ENCODE measurements at places on chromosomes 6 and 20.

DNA sequence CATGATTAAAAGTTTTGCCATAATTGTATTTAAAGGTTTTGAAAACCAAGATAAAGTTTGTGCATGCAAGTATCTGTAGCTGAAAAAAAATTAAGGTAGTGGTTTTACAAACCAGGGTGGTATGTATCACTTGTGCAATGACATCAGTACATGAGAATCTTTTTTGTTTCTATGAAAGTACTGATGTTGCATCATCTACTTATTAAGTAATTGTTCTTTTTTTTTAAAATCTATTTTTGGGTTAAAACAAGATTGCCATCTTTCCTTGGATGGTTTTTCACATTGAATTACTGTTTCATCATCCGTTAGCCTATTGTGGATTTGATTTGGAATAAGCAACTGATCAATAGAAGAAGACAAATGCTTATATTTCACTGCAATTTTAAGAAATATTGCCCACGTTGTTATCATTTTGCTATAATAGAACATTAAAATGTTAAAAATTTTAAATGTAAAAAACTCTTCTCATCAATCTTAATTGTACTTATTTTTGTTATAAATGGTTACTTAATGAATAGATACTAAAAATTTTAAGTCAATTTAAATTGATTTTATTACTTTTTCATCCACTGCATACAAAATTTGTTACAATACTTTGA, 39.8 kb upstream of the TAGAP start:
- peak; percentile 82 for DNase-seq

DNA sequence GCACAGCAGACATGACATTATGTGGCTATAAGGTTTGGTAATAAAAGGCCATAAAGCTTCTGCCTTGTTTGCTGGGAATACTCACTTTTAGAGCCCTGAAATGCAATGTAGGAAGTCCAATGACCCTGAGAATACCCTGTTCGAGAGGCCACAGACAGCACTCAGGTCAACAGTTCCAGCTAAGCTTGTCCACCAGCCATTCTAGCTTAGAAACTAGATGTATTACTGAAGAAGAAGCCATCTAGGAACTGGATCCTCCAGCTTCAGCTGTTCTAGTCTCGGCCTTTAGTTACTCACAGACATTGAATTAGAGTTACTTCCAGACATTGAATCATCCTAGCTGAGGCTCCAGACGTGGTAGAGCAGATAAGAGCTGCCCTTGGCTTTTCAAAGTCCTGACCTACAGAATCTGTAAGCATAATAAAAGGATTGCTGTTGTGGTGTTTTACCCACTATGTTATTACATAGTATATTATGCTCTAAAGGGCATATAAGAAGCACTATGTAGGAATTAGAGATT, 84.9 kb downstream of the MMS22L start:
- peak; percentile 78 for DNase-seq

DNA sequence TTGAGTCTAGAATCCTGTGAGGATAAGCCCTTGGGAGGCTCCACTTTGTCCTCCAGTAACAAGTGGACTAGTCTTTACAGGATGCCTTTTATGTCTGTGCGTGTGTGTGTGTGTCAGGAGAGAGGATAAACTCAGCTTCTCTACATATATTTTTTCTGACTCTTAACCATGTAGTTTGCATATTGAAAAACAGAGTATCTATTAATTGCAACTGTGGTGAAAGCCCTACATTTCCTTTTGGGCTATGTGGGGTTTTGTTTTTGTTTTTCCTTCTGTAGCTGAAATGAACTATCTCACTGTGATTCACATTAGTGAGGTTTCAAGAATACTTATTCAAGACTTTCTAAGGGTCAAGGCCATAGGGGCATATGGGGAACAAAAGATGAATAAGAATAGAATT, 17.7 kb downstream of the TPBG start:
- no peak for DNase-seq

DNA sequence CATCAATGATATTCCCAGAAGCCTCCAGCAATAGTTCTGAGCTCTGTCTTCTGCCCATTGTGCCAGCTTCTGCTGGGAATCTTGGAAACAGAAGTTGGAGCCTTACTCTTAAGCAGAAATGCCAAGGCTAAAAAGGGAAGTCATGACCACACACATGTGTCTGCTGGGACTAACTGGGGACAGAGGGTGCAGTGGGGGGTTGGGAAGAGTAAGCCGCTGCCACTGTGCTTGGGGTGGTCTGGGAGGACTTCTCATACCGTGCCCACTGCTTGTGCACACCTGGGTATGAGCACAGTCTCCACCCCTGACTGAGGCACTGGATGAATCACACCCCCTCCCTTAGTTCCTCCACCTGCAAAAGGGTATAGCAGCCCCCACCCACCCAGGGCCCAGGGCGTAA, 90.7 kb downstream of the CDC5L start:
- no peak for DNase-seq

GRCh38 chr6:141464490-141464889, 668.2 kb upstream of the GJE1 start:
- DNase-seq: peak; percentile 75

- peak; percentile 61 for DNase-seq
Measured at GRCh38 chr20:1005452-1006027, 3.4 kb upstream of the RSPO4 start.

- DNase-seq: peak; percentile 82
Measured at GRCh38 chr20:54345301-54345724, 130.1 kb upstream of the DOK5 start.

- DNase-seq: no peak
Measured at GRCh38 chr6:2133716-2134310, 111.6 kb downstream of the GMDS start.

DNA sequence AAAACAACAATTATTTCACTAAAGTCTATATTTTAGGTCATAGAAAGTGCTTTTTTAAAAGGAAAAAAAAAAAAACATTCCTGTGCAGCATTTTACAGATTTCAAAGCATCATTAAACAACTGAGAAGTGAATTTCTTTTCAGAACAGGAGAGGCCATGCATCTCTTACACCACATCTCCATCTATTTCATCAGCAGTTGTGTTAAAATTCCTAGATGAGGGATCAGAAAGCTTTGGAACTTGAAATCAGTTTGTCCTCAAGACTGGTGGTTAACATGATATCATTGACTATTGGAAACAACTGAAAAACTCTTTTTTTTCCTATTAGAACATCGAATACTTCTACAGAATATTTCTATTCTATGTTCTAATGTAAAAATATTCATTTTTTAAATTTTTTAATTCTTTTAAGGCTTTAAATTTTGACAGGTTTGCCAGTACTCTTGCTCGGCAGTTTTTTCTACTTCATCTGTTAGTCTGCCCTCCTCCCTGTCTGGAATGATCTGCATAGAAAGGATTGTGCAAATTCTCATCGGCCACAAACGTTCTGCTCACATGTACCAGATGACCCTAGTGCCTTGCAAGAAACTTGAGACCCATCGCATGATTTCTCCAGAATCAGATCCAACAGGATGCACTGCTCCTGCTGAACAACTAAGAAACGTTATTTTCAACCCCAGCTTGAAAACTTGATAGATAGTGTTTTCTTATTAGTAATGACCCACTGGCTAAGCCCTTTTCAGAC, 411.0 kb upstream of the AGPAT4 start:
- DNase-seq: no peak

- DNase-seq: no peak
Measured at GRCh38 chr6:68400396-68400795, 234.7 kb upstream of the ADGRB3 start.

DNA sequence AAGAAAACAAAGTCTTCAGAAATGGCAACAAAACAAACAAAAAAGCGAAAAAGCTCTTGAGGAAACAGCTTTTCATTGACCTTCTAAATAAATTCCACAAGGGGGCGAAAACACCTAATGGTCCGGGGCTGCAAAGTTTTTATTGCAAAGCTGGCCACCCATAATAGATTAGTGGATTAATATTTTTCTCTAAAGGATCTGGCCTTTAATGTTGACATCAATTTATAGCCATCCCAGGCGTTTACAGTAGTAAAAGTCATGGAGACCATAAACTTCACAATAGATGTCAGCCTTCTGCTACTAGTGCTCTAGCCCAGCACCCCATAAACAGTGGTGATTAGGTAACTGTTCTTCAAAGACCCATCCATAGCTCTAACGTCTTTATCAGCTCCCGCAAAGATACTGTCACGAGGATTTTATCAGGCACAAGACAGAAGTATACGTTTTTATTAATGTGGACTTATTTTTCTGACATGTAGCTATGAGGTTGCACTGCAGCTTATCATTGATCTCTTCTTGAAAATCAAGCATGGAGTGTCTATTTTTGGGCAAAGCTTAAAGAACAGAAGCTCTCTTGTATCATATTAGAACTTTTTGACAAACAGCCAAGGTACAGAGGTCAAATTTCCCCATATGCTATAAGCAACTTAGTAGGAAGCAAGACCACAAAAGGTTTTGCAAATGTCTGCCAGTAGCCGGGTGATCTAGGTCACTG, 4.7 kb downstream of the CITED2 start:
- peak; percentile 87 for DNase-seq

- DNase-seq: no peak
Measured at GRCh38 chr20:10718661-10719060, 44.9 kb upstream of the JAG1 start.

GRCh38 chr6:109165392-109165974, 70.2 kb downstream of the CEP57L1 start:
- DNase-seq: peak; percentile 90

GRCh38 chr6:128638817-128639216, 118.4 kb upstream of the PTPRK start:
- no peak for DNase-seq

DNA sequence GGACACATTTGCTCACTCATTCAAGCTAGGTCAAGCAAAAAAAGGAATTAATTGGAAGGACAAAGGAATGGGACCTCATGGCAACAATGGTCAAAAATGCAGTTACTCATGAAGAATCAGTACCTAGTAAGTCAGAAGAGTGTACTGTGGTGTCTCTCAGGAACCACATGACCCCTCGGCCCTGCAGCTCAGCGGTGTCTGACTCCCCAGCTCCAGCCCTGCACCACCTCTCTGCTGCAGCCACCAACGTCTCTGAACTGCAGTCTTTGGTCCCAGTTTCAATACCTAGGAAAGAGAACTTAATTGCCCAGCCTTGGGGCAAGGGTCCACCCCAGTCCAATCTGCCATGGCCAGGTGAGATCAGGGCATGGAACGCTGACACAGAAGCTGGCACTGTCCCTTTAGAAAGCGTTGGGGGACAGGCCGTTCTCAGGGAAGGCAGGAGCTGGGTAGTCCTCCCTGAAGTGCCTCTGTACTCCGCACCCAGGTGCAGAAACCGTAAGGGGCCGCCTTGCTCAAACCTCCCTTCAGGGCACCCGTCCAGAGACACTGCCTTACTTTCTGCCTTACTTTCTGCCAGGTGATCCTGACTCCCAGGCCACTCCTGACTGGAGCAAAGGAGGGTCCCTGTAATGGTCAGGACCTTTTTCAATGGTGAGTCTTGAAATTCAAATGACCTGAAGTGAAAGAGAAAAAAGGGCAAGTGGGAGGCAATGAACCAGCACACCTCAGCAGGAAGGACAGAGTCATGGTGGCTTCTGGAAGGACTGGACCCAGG, 13.2 kb upstream of the NELFCD start:
- DNase-seq: no peak

- DNase-seq: peak; percentile 30
Measured at GRCh38 chr6:119323931-119324330, 25.6 kb downstream of the MAN1A1 start.

GRCh38 chr6:79425589-79426311, 111.5 kb downstream of the LCA5 start:
- no peak for DNase-seq

- DNase-seq: no peak
Measured at GRCh38 chr6:78505178-78505577, 362.2 kb upstream of the IRAK1BP1 start.

DNA sequence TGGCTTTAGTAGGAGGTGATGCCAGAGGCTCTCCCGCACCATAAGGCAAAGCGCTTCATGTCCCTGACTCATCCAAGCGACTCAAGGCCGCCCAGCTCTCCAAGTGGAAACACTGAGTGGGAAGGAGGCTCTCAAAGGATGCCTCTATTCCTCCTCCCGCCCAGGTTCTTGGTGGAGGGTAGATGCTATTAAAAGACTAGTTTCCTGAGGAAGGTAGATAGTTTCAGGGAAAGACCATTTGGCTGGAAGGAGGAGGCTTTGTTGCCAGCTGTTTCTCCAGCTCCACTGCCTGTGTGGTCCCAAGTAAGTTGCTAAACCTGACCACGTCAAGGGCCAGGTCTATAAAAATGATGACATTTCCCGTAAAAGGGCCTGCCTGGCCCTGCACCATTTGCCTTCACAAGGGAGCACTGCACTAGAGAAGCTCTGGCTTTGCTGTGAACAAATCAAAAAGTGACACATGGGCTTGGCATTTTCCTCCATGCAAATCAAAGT, 48.2 kb downstream of the GMDS start:
- peak; percentile 77 for DNase-seq

GRCh38 chr20:62232194-62232593, 6.1 kb upstream of the OSBPL2 start:
- DNase-seq: no peak

DNA sequence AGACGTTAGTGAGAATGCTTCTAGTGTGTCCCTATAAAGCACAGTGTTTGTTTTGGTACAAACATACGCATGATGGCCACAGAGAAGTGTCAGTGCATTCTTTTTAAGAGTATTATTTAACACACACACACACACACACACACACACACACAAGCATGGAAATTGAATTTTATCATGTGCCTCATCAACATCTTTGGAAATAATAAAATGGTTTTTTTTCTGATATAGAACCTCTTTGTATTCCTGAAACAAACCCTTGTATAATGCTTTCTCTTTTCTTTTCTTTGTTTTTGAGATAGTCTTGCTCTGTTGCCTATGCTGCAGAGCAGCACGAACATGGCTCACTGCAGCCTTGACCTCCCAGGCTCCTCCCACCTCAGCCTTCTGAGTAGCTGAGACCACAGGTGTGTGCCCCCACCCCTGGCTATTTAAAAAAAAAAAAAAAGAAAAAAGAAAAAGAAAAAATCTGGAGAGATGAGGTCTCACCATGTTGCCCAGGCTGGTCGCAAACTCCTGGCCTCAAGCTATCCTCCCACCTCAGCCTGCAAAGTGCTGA, 116.2 kb upstream of the SYNDIG1 start:
- DNase-seq: no peak

GRCh38 chr6:162123797-162124196, 603.8 kb downstream of the PRKN start:
- peak; percentile 8 for DNase-seq

- DNase-seq: no peak
Measured at GRCh38 chr20:25686081-25687067, 10.3 kb downstream of the ZNF337 start.

DNA sequence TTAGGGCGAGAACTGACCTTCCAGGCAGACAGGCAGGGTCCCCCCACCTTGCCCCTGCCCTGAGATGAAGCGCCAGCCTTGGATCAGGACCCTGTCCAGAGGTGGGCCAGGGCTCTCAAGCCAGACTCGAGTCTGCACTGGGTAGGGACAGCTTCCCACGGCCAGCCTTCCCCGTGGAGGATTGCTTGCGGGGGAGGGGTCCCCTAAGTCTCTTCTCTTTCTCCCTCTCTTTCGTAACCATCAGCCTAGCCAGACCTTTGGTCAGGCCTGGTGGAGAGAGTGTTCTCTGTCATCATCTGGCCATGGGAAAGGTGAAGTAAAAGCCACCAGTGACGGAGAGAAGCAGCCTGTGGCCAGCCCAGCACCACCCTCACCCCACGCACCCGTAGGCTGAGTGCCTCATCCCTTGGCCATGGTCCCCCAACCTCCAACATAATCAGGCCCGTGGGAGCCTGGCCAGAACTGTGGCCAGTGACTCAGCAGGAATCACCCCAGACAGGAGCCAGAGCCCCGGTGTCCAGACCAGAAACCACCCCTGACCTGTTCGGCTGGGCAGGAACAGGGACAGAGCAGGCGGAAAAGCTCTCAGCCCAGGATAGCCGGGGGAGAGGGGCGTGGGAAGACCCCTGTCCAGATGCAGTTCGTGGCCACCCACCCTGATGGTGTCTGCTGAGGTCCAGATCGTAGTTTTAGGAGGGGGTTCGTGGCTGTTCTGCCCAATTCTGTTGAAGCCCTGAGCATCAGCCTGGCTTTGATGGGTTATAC, 47.1 kb downstream of the SNAI1 start:
- peak; percentile 98 for DNase-seq

Data from iris pigment epithelial cell (primary cell).